Ecto neural progenitor cell (in vitro differentiated cells): ENCODE measurements at places on chromosomes 12 and 14.
A peak's percentile ranks its signal among the peaks of the same experiment; 100 is the strongest.

DNA sequence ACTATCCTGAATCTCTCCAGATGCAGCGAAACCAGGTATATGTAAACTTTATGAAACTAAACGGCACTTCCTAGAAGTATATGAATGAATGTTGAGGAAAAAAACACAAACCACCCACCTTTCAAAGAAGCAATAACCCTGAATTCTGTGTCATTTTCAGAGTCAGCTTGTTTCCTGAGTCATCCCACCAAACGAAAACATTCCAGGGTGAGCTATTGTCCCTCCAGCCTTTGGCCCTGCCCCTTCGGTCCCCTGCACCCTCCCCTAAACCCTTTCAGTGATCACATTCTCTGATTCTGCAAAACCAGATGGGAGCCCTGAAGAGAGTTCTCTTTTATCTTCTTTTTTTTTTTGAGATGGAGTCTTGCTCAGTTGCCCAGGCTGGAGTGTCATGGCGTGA, 202.6 kb upstream of the ALG10B start:
- no peak for DNase-seq

DNA sequence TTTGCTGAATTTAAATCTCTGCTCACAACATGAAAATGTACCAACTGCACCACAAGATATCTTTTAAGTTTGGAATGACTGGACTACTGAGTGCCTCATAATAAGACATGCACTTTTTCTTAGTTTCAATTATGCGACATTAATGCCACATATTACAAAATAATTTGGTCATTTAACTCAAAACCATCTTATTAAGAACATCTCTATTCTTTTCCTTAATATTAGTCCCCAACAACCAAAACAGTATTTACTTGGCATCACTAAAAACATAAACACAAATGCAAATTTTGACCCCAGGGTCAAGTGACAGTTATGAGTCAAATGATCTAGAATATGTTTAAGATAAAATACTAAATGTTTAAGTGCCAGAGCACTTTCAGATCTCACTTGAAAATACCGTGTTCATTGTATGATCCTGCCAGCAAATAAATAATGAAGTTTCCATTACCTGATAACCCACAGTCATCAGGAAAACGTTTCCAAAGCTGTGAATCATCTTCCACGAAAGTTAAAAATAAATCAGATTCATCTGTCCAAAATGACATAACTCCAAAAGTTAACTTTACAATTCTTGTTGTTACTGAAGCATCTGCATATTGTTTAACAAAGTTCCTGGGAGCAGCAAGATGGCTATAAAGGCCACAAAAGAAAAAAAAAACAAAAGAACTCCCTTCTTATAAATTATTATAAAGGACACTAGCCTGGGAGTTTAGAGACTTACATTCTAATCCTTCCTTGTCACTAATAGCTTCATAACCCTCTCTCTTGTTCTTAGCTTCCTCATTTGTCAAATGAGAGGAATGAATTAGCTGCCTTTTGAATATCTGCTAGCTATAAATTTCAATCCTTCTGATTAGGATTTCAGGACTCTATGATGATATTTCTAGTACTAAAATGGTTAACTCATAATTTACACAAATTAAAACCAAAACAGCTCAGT, 30.5 kb upstream of the AP4S1 start:
- no peak for DNase-seq

GRCh38 chr12:64800640-64801039, 23.8 kb upstream of the TBC1D30 start:
- no peak for DNase-seq

DNA sequence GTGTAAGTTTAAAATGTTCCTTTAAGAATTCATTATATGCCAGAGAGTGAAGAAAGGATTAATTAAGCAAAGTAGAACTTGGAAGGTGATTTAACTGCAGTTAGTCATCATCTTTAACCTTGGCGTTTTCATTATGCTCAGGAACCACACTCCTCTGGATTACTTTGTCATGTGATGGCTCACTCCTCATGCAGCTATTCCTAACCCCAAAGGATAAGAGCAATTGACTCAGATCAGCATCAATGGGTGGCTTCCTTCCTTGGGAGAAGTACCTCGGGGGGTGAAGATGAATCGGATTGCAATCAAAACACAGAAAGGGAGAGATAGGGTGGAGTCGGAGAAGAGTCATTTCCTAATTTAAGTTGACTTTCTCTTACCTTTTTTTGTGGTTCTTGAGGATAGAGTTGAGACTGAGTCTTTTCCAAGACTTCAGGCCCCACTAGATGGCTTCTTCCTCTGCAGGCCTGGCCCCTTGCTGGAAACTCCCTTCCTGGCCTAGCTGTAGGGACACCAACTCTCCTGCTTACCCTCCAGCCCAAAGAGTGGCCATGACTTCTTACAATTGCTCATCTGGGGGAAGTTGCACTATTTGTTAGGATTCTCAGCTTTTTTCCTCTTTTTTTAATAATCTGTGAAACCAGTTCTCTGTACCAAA, 238.6 kb upstream of the DDHD1 start:
- DNase-seq: no peak

GRCh38 chr12:7150356-7150755, 20.2 kb downstream of the CLSTN3 start:
- peak; percentile 31 for DNase-seq

GRCh38 chr12:124385219-124385969, 90.5 kb downstream of the RFLNA start:
- no peak for DNase-seq

DNA sequence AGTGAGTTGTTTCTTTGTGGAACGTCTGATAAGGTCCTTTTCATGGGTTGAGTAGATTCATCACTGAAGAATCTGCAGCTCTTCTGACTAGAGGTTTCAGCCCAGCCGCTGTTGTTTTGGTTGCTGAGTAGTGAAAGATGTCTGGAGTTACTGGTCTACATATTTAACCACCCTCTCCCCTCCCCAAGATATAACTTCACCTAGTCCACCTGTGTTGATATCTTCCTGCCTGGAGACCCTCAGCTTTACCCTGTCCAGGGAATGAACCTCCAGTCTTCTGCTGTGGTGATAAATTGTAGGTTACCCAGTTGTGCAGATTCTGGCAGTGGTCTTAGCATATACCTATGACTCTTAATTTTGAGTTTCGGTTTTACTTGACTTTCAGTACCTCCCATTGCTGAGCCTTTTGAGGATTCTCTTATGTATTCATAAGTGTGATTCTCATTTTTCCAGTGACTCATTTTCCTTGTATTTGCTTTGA, 62.9 kb downstream of the CCDC91 start:
- no peak for DNase-seq

- DNase-seq: no peak
Observed at GRCh38 chr12:100265732-100266584, 921 bp downstream of the DEPDC4 start.

DNA sequence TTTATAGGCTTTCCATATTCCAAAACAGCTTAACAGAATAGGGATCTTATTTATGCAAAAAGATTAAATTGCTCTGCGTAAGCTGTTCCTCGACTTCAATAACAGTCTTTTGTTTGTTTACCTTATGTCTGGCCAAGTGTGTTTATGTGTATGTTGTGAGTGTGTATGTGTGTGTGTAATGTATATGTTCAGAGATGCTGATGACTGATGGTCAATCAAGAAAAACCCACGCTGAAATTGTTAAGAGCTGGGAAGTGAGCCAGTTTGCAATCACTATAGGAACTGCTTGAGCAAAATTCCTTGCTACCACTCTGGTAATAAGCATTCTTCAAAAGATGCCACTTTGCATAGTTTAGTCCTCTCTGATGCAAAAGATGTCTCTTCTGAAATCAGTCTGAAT, 59.6 kb downstream of the PRKD1 start:
- DNase-seq: no peak
